ENCODE measurements at places on chromosomes 16 and 17.

DNA sequence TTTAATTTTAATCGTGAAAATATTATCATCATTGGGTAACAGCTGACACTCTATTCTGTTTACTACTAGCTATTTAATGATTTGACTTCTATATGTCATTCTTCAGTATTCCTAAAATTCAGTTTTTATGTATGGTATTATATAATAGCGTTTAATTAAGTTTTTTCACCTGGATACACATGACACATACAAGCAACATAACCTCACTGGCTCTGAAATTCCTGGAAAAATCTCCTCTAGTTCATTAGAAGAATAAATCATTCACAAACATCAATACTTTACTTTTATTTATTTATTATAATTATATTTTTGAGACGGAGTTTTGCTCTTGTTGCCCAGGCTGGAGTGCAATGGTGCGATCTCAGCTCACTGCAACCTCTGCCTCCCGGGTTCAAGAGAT is 44.0 kb downstream of the AKAP10 start:
- no peak for DNase-seq

- DNase-seq, result peak; percentile 80
These were observed 396 bp downstream of the NFE2L1 start for GRCh38 chr17:48048384-48049126.

- peak; percentile 89 for DNase-seq
These were observed 717 bp downstream of the UBE2Z start for GRCh38 chr17:48908853-48909394.

DNA sequence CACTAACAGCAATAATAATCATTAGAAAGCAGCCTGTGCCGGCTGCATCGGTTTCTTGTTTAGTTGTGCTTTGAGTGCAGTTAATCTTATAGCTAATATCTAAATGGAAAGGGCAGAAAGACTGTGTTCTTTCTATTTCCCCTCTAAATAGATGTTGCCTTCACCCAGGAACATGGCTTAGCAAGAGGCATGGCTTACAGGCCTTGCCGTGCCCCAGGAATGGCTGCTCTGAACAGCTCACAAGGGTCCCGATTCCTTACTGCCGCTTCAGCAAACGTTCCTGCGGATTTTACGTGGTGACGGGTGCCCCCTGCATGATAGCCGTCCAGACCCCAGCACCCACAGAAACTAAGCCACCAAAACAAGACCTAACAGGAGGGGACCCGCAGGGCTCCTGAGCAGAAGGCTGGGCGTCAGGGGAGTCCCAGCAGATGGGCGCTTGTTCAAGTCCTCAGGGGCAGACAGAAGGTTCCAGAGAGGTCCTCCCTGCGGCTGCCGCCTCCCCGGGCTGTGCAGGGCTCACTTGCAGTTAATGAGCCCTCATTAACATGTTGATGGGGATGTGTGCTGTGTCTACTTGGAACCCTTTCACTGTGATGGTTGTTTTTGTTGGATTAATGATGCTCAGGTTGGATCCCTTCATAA is 52.5 kb upstream of the ENPP7 start:
- DNase-seq, result no peak

DNA sequence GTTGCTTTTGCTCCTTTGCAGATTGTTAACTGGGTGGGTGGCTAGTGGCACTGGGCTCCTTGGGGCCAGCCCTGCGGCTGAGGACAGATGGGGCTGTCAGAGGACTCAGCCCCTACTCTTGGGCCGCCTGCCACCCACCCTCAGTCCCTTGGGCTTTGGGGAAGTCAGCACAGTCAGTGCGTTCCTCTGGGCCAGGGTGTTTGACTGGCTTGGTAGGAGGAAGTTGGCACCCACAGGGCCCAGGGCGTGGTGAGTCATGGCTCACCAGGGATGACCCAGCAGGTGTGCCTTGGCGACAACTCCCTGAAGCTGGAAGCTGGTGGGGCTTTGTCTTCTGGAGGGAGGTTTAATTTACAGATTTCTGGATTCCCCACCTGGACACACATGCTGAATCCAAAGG is 32.4 kb downstream of the HAPSTR1 start:
- DNase-seq, result no peak

GRCh38 chr17:29590411-29591145 is 1.1 kb upstream of the GIT1 start:
- DNase-seq, result no peak

GRCh38 chr16:68844211-68844564 is 857 bp downstream of the TANGO6 start:
- peak; percentile 42 for DNase-seq

- DNase-seq, result no peak
These were observed 6.4 kb upstream of the ITGAX start for GRCh38 chr16:31348579-31348978.

DNA sequence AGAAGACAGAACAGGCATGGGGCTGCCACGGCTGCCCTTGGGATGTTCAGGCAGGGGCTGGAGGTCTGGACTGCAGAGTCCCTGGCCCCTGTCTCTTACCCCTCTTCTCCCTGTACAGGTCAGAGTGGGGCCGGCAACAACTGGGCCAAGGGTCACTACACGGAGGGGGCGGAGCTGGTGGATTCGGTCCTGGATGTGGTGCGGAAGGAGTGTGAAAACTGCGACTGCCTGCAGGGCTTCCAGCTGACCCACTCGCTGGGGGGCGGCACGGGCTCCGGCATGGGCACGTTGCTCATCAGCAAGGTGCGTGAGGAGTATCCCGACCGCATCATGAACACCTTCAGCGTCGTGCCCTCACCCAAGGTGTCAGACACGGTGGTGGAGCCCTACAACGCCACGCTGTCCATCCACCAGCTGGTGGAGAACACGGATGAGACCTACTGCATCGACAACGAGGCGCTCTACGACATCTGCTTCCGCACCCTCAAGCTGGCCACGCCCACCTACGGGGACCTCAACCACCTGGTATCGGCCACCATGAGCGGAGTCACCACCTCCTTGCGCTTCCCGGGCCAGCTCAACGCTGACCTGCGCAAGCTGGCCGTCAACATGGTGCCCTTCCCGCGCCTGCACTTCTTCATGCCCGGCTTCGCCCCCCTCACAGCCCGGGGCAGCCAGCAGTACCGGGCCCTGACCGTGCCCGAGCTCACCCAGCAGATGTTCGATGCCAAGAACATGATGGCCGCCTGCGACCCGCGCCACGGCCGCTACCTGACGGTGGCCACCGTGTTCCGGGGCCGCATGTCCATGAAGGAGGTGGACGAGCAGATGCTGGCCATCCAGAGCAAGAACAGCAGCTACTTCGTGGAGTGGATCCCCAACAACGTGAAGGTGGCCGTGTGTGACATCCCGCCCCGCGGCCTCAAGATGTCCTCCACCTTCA is 11.7 kb downstream of the TUBB3 start:
- no peak for DNase-seq

- DNase-seq, result no peak
These were observed 17.7 kb downstream of the HID1 start for GRCh38 chr17:74954665-74955421.

GRCh38 chr17:7177954-7178477 is 1.2 kb downstream of the ASGR1 start:
- no peak for DNase-seq

DNA sequence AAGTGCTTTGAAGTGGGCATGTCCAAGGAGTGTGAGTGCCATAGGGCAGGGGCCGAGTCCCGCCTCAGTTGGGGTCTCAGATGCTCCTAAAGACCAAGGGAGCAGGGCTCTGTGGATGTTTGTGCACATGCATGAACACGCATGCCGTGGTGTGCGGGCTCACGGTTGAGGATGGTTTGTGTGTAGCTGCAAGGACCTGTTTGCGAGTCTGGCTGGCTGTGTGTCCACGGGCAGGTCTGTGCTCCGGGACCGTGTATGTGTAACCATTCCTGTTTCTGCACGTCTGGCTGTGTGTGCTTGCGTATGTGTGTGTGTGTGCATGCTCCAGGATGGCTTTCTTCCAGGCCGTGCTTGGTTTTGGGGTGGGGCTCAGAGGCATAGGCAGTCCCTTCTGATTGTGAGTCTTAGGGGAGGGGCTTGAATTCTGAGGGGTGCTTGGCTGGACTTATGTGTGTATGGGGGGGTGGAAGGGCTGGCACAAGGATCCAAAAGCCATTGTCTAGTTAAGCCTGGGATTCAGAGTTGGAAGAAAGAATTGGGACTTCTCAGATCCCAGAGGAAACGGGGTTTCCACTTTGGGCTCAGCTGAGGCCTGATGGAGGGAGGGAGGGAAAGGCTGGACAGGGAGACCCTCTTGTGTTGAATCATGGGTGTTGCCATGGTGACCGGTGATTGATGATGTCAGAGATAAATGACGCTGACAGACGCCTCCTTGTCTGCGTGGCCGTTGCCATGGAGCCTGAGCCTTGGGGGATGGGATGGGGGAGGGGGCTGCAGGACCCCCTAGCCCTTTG is 14.4 kb downstream of the GJD3 start:
- DNase-seq, result no peak

- DNase-seq, result no peak
These were observed at the start of gene HSD17B2 for GRCh38 chr16:82034981-82035612. Gene HSD17B2, plus strand, starts transcription at chr16:82035253. Its CDS starts 172 bp downstream, at chr16:82035425.

- DNase-seq, result no peak
These were observed 81.4 kb downstream of the GRIN2A start for GRCh38 chr16:10100829-10101228.

GRCh38 chr16:29811170-29811895 is 660 bp upstream of the PRRT2 start:
- DNase-seq, result peak; percentile 92

- DNase-seq, result no peak
These were observed 510.2 kb downstream of the CDH13 start for GRCh38 chr16:83136924-83137323.

DNA sequence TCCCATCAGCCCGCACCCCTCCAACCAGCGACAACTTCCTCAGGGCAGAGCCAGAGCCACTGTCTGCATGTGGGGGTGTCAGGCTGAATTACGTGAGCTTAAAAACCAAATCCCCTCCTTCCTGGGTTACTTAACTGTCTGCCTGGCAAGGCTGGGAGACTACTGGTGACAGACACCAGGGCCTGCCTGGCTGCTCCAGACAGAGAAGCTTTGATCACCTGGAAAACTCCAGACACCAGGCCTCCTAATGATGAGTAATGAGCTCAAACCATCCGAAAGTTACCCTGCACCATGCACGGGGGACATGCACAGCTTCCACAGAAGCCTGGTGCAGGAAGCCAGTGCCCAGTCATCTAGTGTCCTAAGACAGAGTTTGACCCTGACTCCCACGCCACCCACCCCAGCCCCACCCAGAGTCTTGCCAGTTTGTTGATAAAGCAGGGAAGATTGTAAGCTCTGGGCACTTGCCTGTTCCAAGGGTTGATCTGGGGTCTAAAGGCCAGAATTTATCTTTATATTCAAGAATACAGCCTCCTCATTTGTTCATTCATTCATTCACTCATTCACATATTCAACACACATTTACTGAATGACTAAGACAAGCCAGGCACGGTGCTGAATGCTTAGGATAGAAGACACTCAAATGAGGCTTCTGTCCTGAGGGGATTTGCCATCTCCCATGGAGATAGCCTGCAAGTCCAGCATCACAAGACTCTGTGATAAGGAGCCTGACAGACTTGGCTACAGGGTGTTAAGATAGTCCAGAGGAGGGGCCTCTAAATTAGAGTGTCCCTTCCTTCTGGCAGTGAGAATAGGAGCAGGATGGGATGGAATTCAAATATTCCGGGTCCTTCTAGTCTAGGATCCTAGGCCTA is 7.2 kb upstream of the CCDC182 start:
- no peak for DNase-seq

- no peak for DNase-seq
These were observed 25.7 kb downstream of the NUBP1 start for GRCh38 chr16:10769381-10769780.

DNA sequence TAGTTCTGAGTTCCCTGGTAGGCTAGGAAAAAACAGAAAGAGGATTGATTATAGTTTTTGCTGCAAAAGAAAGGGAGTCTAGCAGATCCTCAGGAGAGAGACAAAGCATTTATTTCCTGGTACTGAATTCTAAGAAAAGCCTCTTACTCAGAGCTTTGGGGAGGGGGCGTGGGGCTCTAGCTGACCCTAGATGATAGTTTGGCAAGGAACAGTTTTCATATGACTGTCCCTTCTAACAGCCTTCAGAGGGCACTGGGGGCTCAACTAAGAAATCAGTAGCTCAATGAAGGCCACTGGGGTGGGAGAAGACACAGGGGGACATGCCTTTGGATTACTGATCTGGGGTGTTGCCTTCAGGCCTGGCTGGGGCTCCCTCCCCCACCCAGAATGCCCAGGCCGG is 4.0 kb downstream of the CA7 start:
- DNase-seq, result no peak

- no peak for DNase-seq
These were observed 22.4 kb downstream of the CES1 start for GRCh38 chr16:55810451-55810961.

DNA sequence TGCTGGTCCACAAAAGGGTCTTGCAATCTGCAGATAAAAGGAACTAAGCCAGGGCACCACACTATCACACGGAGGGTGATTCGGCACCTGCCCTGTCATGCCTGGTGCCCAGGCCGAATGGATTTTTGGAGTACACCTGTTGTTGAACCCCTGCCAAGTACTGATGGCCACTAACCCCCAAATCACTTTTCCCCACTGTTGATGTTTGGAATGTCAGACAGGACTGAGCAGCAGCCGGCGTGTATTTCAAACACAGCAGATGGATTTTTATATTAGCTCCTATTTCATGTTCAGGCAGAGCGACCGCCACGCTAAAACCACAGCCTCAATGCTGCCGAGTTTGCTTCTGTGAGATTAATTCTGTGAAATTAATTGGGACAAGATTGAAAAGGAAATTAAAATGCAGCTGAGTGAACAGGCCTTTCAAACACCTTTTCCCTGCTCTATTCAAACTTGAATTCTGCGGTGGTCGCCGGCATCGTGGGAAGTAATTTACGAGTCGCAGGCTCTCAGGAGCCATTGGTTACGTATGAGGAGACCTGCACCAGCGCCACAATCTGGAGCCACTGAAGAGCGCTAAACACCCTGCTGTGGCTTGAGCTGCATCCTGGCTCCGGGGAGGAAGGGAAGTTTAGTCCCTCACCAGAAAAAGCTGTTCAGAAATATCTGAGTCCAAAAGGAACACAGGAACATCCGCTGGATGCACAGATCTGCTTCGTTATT is 48.5 kb downstream of the SNX11 start:
- DNase-seq, result no peak

DNA sequence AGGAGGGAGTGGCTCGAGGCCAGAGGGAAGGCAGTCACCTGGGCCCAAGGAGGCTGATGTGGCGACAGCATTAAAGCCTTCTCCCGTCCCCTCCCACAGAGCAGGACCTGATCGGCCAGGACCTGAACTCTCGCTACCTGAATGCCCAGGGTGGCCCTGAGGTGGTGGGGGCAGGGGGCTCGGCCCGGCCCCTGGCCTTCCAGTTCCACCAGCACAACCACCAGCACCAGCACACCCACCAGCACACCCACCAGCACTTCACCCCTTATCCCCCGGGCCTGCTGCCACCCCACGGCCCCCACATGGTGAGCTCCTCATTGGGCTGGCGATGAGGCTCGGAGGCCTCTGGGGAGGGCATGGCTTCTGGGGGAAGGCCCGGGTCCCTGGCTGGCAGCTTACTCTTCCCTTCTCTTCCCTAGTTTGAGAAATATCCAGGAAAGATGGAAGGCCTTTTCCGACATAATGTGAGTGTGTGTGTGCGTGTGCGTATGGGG is 6.4 kb downstream of the FBRS start:
- no peak for DNase-seq

- no peak for DNase-seq
These were observed 162.5 kb downstream of the WSCD1 start for GRCh38 chr17:6232732-6233101.

GRCh38 chr17:79314617-79315357 is 240.2 kb downstream of the ENGASE start:
- no peak for DNase-seq

GRCh38 chr16:11634312-11634711 is 33.9 kb upstream of the SNN start:
- no peak for DNase-seq
